ENCODE measurements at places on chromosomes 12 and 14.
A peak's percentile ranks its signal among the peaks of the same experiment; 100 is the strongest.

DNA sequence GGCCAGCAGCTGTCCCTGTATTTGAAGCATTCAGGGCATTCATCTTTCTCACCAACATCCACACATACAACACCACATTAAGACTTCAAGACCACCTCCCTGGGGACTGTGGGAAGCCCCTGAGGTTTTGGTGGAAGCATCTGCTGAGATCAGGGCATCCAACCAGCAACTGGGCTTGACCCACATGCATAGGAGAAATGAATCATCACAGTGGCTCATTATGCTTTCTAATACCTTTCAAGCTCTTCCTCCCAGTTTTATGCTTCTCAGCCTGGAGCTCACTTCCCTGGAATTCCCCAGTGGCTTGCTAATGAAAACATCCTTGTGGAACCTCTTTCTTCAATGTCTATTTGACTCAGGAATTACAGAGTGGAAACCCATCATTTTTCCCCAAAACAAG is 21.4 kb upstream of the CMKLR1 start:
- H3K27me3 ChIP-seq: no peaks in the 10 kb centered on the region
- no peaks in the 10 kb centered on the region for H3K36me3 ChIP-seq
- H3K27ac ChIP-seq: no peak overlapping the region
- no peak overlapping the region for H3K4me3 ChIP-seq

GRCh38 chr14:89294872-89295271 is 122.2 kb downstream of the FOXN3 start:
- no peak overlapping the region for H3K27ac ChIP-seq
- no peaks in the 10 kb centered on the region for H3K4me1 ChIP-seq
- no peaks in the 10 kb centered on the region for H3K27me3 ChIP-seq
- no peaks in the 10 kb centered on the region for H3K36me3 ChIP-seq

- no peak for DNase-seq
- no peaks in the 10 kb centered on the region for H3K27me3 ChIP-seq
- H3K4me3 ChIP-seq: no peak overlapping the region
- H3K36me3 ChIP-seq: no peaks in the 10 kb centered on the region
- H3K27ac ChIP-seq: no peak overlapping the region
Measured at GRCh38 chr14:40985584-40985983, 621.1 kb upstream of the LRFN5 start.

- H3K27ac ChIP-seq: no peak overlapping the region
- peaks cover 26% of the 10 kb centered on the region for H3K4me1 ChIP-seq
- H3K4me3 ChIP-seq: no peak overlapping the region
- no peaks in the 10 kb centered on the region for H3K36me3 ChIP-seq
- no peak for DNase-seq
- H3K27me3 ChIP-seq: no peaks in the 10 kb centered on the region
Measured at GRCh38 chr12:29543036-29543435, 45.5 kb upstream of the OVCH1 start.

GRCh38 chr12:6936636-6937480 is 6.8 kb upstream of the RNU7-1 start:
- no peaks in the 10 kb centered on the region for H3K36me3 ChIP-seq
- no peaks in the 10 kb centered on the region for H3K27me3 ChIP-seq
- peak overlapping the region; percentile 93 for H3K27ac ChIP-seq
- H3K4me3 ChIP-seq: peak overlapping the region; percentile 86

- H3K27me3 ChIP-seq: no peaks in the 10 kb centered on the region
- H3K27ac ChIP-seq: no peak overlapping the region
- peaks cover 51% of the 10 kb centered on the region for H3K36me3 ChIP-seq
- DNase-seq: no peak
- H3K4me3 ChIP-seq: no peak overlapping the region
- H3K4me1 ChIP-seq: no peaks in the 10 kb centered on the region
Measured at GRCh38 chr12:117284140-117284539, 77.3 kb downstream of the NOS1 start.

DNA sequence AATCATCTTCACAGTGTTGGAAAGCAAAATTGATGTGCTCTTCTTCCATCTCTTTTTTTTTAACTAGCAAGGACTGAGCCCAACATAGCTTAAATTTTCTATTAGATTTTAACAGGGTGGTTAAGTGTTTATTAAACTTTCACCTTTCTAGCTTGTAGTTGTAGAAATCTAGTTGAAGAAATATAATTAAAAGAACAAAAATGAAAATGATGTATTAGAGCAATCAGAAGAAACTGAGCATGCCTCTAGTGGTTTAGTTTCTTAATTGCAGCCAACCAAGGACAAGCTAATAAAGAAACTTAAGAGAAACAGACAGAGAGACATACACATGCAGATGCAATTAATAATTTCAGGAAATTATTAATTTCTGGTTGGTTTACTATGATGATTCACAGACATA is 673.0 kb upstream of the LMO3 start:
- no peak overlapping the region for H3K27ac ChIP-seq
- DNase-seq: no peak
- no peaks in the 10 kb centered on the region for H3K4me1 ChIP-seq
- no peaks in the 10 kb centered on the region for H3K36me3 ChIP-seq
- no peak overlapping the region for H3K4me3 ChIP-seq

- DNase-seq: no peak
- no peak overlapping the region for H3K27ac ChIP-seq
- H3K4me1 ChIP-seq: no peaks in the 10 kb centered on the region
- H3K4me3 ChIP-seq: no peak overlapping the region
- no peaks in the 10 kb centered on the region for H3K27me3 ChIP-seq
Measured at GRCh38 chr12:70733385-70733784, 96.2 kb upstream of the PTPRB start.

DNA sequence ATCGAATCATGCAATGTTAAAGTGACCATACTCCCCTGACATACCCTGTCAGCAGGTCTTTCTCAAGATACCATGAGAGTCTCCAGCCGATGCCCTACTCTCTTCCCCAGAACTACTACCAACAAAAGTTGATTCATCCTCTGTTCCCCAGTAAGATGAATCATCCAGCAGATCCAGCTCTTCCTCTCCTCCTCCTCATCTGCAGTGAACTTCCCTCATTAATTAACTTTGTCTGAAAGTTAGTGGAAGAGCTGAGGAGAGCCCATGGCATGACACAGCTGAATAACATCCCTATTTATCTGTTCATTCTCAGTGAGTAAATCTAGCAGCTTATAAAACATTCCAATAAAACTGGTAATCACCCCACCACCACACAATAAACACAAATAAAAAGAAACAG is 213.4 kb downstream of the EGLN3 start:
- H3K4me1 ChIP-seq: no peaks in the 10 kb centered on the region
- DNase-seq: no peak
- no peak overlapping the region for H3K27ac ChIP-seq
- H3K36me3 ChIP-seq: no peaks in the 10 kb centered on the region
- H3K4me3 ChIP-seq: no peak overlapping the region

DNA sequence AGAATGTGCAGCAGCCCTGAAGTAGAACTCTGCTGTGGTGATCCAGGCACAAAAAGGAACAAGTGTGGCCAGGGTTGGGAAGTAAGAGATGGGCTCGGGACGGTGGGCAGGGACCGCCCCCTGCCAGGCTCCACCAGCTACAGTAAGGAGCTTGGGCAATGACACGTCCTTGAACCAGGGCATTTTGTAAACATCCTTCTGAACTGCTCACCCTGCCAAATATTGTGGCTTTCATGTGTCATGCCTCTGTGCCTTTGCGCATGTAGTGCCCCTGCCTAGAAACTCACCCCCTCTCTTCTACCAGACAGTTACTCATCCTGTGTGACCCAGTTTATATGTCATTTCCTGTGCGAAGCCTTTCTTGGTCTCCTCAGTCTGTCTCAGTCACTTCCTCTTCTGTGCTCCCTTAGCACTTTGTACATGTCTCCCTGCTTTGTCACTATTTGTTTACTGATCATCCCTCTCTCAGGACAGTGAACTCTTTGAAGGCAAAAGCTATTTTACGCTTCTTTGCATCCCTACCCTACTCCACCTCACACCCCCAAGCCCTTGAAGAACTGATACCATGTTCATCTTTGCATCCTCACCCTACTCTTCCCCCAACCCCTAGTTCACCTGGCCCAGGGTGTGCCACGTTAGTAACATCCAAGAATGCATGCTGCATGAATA is 108.9 kb upstream of the PLEKHG7 start:
- H3K27ac ChIP-seq: no peak overlapping the region
- H3K4me1 ChIP-seq: no peaks in the 10 kb centered on the region
- no peaks in the 10 kb centered on the region for H3K27me3 ChIP-seq
- H3K36me3 ChIP-seq: no peaks in the 10 kb centered on the region
- no peak overlapping the region for H3K4me3 ChIP-seq

GRCh38 chr14:85401384-85401783 is 128.6 kb upstream of the FLRT2 start:
- DNase-seq: no peak
- no peak overlapping the region for H3K27ac ChIP-seq
- H3K36me3 ChIP-seq: no peaks in the 10 kb centered on the region
- H3K27me3 ChIP-seq: no peaks in the 10 kb centered on the region
- no peaks in the 10 kb centered on the region for H3K4me1 ChIP-seq

- no peaks in the 10 kb centered on the region for H3K4me1 ChIP-seq
- no peak for DNase-seq
- H3K4me3 ChIP-seq: no peak overlapping the region
- no peak overlapping the region for H3K27ac ChIP-seq
Measured at GRCh38 chr14:42488965-42489364, 882.3 kb downstream of the LRFN5 start.

GRCh38 chr14:63510538-63510937 is 32.6 kb downstream of the PPP2R5E start:
- H3K4me1 ChIP-seq: peaks cover 22% of the 10 kb centered on the region
- no peak overlapping the region for H3K27ac ChIP-seq
- DNase-seq: no peak
- H3K4me3 ChIP-seq: no peak overlapping the region

DNA sequence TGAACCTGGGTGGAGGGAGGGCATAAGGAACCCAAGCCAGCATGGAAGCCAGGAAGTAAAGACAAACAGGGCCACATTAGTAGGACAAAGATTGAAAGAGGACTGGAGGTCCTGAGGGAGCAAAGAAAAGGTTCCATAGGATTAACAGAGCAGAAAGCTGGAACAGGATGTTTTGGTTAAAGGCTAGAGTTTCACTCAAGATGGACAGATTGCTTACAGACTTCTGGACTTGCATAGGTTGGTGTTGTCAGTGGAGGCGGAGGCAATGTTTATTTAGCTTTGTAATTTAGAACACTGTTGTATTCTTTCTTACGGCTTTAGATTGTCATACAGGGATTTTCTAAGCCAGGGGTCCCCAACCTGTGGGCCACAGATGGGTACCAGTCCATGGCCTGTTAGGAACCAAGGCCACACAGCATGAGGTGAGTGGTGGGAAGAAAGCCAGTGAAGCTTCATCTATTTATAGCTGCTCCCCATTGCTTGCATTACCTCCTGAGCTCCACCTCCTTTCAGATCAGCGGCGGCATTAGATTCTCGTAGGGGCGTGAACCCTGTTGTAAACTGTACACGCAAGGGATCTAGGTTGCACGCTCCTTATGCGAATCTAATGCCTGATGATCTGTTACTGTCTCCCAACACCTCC is 31.3 kb downstream of the ZNF664 start:
- H3K27me3 ChIP-seq: no peaks in the 10 kb centered on the region
- H3K27ac ChIP-seq: no peak overlapping the region
- H3K4me1 ChIP-seq: peaks cover 40% of the 10 kb centered on the region
- H3K36me3 ChIP-seq: peaks cover 2% of the 10 kb centered on the region
- DNase-seq: no peak
- no peak overlapping the region for H3K4me3 ChIP-seq

DNA sequence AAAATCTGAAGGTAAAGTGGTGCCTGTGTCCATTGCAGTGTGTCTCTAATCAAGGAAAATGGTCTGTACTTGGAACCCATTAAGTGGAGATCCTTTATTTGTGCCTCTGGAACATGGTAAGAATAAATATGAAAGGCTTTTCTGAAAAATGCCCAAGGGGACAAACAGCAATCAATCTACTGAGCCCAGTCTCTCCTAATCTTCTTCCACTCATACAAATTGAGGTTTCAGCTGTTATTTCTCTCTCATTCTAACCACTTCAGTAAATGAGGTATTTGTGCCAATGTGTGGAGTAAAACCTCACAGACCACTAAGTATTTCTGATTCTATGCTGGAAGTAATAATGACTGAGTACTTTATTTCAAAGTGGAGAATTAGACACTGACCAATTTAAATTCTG is 82.3 kb upstream of the ST8SIA1 start:
- no peaks in the 10 kb centered on the region for H3K27me3 ChIP-seq
- peaks cover 6% of the 10 kb centered on the region for H3K4me1 ChIP-seq
- DNase-seq: no peak
- H3K4me3 ChIP-seq: no peak overlapping the region

- DNase-seq: no peak
- no peaks in the 10 kb centered on the region for H3K27me3 ChIP-seq
- no peak overlapping the region for H3K4me3 ChIP-seq
- H3K27ac ChIP-seq: no peak overlapping the region
Measured at GRCh38 chr14:95190857-95191256, 33.5 kb upstream of the DICER1 start.

DNA sequence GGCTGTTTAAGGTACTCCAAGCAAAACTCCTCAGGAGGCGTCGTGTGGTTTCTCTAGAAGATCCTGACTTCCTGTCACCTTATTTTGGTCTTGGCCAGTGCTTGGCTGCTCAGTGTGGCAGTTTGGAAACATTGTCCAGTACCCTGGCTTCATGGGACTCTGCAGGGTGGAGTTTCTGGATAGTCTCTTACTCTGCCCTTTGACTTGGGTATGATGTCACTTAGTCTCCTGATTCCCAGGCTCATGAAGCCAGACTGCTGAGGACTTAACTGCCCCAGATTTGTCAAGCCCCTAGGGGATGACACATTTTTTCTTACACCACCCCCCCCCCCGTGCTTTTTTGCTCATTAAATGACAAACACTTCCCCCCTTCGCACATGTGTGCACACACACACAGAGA is 82.7 kb downstream of the ADCK1 start:
- peak; percentile 21 for DNase-seq
- peaks cover 7% of the 10 kb centered on the region for H3K36me3 ChIP-seq
- no peak overlapping the region for H3K4me3 ChIP-seq
- no peaks in the 10 kb centered on the region for H3K27me3 ChIP-seq

DNA sequence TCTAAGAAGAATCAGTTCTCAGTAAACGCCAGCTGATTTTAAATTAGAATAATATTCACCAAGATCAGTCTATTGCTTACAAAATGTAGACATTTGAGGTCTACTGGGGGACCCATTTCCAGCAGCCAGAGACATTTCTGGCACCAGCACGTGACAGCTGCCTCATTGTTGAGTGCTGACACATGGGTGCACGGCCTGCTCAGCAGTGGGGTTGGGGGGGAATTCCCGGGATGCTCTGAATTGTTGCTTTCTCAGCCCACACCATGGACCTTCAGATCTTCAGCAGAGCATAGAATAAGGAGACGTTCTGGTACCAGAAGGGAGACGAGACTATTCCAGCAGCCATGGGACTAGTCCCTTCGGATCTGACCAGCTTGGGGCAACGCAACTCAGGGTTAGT is 18.3 kb downstream of the PLEKHG7 start:
- no peaks in the 10 kb centered on the region for H3K27me3 ChIP-seq
- no peaks in the 10 kb centered on the region for H3K4me1 ChIP-seq
- DNase-seq: no peak
- no peak overlapping the region for H3K27ac ChIP-seq
- no peak overlapping the region for H3K4me3 ChIP-seq
- H3K36me3 ChIP-seq: no peaks in the 10 kb centered on the region

All from psoas muscle (tissue), 8 donors.